ENCODE measurements at places on chromosomes 5 and 9. TPM values are rescaled to one million over a fixed set of nuclear protein-coding genes. Genes with fewer than 3 reads are reported as not detected.

DNA sequence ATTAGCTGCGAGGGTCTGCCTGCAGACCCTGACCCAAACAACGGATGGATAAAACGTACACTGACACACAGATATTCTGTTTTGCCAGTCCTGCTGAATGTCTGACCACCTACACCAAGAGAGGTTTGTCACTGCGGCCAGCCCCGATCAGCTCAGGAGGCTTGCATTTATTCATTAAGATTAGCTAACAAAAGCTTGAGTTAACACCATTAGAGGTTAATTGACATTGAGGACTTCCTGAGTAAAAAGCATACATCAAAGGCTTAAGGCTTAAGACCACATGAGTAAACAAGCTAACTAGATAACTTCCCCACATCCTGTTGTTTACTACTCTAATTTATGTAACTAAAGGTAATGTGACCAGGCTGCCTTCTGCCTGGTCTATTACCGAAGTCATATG, 198.1 kb upstream of the TRPC7 start:
- no peak for DNase-seq

DNA sequence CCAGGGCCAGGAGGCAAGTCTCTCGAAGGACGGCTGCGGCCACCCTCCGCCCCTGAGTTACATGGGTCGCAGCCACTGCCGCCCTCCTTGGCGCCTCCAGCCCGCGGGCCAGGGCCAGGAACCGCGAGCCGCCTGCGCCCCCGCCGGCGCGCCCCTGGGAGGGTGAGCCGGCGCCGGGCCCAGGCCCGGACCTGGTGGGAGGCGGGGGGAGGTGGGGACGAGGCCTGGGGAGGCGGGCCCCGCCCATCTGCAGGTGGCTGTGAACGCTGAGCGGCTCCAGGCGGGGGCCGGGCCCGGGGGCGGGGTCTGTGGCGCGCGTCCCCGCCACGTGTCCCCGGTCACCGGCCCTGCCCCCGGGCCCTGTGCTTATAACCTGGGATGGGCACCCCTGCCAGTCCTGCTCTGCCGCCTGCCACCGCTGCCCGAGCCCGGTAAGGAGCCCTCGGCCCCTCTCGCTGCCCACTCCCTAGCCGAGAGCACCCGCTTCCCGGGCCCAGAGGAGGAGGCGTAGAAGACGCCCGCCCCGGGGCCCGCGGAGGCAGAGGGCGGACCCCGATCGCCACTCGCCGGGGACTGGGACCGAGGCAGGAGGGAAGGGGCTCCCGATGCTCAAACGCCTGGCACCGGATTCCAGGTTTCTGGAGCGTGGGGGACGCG, at the start of gene ASS1:
TSS of gene ASS1 (plus strand) at position 397 of the 657 bp plus-strand sequence. CDS start 7,268 bp downstream, outside the sequence.
- peak; percentile 11 for DNase-seq

GRCh38 chr5:168580227-168580508, 1.0 kb upstream of the PANK3 start:
- no peak for DNase-seq

DNA sequence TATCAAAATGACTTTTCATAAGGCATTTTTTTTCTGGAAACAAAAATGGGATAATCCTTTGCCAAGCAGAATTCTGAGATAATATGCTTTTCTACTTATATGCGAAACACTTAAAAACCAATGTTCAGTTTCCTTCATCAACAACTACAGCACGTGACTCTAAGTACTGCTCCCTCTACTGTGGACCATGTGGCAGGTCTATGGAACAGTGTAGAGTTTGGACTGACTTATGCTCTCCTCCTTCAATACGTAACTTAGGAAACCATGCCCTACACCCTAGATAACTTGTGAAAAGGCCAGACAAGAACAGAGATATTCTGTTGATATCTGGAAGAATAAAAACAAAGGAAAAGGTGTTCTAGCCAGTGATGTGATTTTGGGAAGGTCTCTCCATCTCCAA, 111.3 kb upstream of the GNA14 start:
- no peak for DNase-seq

GRCh38 chr9:72982146-72982799, 29.4 kb upstream of the ALDH1A1 start:
- DNase-seq = no peak

- DNase-seq = no peak
Measured at GRCh38 chr5:3878267-3878666, 282.6 kb downstream of the IRX1 start.

DNA sequence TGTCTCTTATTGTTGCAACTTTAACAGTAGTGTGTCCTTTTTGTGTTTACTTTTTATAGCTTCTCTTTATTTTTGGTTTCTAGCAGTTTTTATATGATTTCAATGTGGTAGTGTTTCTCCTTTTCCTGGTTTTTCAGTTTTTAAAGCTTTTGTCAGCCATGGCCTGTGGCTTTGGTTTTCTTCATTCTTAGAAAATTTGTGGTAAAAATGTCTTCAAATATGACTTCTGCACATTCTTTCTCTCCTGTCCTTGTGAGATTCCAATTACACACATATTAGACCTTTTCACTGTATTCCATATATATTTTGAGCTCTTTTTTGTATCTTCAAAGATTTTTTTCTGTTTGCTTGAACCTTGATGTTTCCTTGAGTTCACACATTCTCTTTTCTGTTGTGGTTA, 180.5 kb downstream of the CNTLN start:
- no peak for DNase-seq

DNA sequence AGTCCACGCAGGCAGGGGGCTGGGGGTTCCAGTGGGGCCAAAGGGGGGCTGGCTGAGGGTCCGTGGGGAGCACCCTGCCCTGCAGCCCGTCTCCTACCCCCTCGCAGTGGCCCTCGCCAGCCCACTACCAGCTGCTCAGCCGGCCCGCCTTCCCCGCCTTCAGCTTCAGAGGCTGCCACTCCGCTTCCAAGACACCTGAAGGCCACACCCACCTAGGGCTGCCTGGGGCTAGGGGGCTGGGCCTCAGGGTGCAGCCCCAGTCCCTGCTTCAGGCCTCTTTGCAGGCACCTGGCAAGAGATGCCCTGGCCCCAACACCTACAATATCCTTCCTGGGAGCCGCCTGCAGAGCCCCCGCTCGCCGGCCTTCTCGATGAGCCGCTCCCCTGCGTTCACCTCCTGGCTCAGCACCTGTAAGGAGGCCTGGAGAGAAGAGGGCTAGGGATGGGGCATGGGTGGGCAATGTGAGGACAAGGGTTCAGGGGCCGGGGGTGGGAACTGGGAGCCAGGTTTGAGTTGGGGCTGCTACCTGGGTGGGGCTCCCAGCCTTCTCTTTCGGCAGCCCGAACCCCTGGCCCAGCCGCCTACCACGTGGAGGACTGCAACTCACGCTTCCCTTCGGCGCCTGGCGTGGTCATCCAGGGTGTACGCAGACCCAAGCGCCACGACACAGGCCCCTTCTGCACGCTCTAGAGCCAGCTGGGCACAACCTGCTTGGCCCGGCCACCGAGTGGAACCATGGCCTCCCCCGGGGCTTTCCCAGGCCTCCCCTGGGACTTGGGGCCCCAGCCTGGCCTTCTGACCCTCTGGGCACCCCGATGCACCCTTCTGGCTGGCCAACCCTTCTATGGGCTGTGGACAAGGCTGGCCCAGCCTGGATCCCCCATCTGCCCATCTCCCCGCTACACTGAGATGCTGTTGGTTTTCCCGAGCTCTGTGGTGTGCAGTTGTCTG, 1.7 kb downstream of the STPG3 start:
- DNase-seq = no peak

DNA sequence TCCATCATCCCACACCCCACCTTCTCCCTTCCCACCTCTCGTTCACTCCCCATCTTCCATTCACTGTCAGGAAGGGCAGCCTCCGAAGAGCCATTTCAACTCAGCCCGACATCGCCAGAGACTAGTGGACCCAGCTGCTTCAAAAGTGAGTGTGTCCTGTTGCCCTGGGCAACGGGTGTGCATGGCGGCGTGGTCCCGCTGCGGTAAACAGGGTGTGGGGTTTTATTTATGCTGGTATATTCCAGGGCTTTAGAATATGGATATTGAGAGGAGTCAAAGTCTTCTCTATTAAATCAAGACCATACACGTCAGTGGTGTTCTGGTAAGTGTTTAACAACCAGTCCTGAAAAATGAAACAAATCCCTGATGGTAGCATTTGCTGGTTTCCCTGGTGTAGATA, 274.5 kb downstream of the MAST4 start:
- DNase-seq = no peak

DNA sequence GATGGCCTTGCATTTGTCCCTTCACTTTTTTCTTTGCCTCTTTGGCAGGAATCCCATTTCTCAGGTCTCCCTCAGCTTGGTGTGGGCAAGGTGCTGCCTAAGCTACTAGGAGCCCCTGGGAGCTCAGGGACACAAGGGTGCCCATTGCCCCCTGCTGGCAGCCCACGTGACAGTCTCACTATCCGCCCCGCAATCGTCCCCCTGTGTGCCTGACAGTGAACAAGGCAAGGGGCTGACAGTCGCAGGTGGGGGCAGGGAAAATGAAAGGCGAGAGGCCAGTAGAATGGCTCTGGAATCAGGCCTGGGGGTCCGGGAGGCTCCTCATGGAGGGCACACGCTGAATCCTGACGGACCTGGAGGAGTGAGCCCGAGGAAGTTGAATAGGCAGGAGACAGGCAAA, 2.0 kb upstream of the PCDH12 start:
- no peak for DNase-seq

GRCh38 chr5:137279521-137280231, 219.4 kb downstream of the SPOCK1 start:
- DNase-seq = no peak

- peak; percentile 50 for DNase-seq
Measured at GRCh38 chr5:113663879-113664541, 150.5 kb downstream of the YTHDC2 start.

DNA sequence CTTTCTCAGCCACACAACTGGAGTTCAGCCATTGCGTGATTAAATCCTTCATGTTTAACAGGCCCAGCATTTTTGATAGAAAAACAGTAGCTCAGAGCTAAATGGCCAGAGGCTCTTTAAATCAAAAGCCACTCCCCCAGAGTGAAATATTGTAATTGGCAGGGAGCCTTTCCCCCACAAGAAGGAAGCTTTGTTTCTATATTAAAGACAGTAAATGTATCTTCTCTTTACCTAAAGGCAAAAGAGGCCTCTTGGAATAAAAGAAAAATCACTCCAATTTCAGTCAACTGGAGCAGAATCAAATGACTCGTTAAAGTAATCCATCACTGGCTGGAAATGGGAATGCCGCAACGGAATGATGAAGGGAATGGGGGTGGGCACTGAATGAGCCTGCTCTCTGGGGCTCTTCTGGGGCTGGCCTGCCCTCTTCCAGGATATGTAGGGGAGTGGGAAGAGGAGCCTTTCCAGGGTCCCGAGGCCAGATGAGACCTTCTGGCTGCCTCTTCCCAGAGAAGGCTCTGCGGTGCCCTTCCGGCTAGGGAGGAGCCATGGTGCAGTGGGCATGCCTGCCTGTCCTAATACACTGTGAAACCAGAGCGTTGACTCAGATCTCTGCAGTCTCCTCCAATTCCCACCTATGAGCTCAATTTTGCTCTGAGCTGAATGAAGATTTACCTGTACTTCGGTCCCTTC, 45.2 kb downstream of the ANKDD1B start:
- no peak for DNase-seq

GRCh38 chr5:173015192-173015591, 31.6 kb downstream of the ATP6V0E1 start:
- DNase-seq = no peak

- no peak for DNase-seq
Measured at GRCh38 chr5:62152394-62153087, 153.5 kb upstream of the KIF2A start.

GRCh38 chr9:127712371-127712770, 3.1 kb downstream of the PTRH1 start:
- no peak for DNase-seq

DNA sequence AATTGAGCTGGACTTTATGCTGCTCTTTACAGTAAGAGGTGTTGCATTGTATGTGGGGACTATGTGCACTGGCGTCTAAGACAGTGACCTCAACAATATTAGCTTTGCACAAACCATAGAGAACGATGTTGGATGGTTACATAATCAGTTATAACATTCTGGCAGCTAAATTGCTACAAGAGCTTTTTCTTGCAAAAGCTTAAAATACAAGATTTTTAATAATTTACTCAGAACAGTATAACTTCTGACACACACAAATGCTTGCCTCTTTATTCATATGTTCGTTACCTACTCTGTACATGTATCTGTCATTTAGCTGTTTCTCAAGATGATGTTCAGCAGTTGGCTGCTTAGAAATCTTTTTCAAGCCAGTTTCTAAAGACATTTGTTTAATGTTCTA, 11.6 kb downstream of the C5orf24 start:
- no peak for DNase-seq

DNA sequence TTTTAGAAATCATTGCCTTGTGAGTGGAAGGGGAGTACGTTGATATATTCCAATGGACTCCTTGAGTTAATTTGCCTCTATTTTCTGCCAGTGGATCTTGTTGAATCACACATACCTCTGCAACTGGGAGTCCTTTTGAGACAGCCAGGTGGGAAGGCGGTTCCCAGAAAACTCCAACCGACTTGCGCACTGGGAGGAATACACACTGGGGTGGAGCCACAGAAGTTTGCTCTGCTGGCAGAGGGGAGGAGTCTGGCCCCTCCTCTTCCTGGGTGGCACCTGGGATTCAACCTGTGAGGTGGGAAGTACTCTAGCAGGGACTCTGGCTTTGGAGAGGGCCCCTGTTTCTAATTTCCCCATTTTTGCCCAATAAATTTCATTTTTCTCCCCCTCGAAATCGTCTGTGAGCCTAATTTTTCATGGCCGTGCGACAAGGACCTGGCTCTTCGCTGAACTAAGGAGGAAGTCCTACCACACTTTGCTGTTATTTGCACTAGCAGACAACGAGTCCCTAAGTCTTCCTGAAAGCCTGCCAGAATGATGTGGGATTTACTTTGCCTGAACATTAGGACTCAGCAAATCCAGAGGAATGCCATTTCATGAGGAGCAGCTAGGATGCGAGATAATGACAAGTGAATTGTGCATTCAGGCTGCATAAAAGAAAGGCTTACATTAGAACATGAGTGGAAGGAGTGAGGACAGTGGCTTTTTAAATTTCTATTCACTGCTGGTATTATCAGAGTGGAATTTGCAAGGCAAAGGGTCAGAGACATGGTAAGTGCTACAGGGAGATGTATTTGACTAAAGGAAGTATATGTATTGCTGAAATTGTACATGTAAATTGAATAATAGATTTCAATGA, 67.2 kb downstream of the PRLR start:
- no peak for DNase-seq

The INSL4 gene
- not detected for total RNA-seq

The SOWAHA gene
- 0.07 TPM for total RNA-seq

The ZDHHC11 gene
- total RNA-seq = 7.2 TPM

The GADD45G gene
- total RNA-seq = 2.6 TPM

The ANKRD31 gene
- total RNA-seq = 0.66 TPM

The LCP2 gene
- 224 TPM for total RNA-seq

The RBM18 gene
- total RNA-seq = 36.6 TPM
